ENCODE measurements at places on chromosomes 2 and 18.

GRCh38 chr2:16537347-16537746, 128.3 kb downstream of the CYRIA start:
- DNase-seq, result no peak

- DNase-seq, result no peak
Measured at GRCh38 chr2:106956879-106957278, 70.9 kb upstream of the ST6GAL2 start.

DNA sequence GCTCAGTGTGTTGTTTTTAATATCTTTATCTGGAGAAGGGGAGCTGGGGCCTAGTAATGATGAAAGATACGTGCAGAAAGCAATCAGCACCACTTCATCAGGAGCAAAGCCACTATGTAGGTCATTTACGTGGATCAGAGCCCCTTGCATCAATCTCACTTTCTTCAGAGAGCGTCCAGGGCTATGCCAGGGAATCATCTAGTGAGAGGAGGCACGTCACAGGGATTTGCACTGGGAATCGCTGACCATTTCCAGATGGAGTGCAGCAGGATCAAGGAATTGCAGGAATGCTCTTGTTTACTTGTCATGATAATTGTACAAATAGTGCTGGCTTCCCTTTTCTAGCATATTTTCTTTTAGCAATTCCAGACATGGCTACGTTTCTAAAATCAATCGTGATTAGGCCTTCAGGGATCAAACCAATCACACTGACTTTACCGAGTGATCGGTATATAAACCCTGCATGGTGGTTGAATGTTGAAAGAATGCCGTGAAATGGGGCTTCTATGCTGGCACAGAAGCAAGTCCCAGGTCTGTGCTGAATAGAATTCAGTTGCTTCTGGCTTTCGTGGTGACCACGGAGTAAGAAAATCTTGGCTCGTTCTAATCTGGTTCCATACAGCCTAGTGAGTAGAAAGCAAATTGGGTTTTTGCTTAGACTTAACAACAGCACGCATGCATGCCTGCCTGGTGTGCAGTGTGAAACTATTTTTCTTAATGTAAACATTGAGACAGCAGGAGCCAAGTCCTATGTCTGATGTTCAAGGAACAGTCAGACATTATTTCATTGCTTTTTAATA, 122.8 kb downstream of the TMEM200C start:
- DNase-seq, result no peak

DNA sequence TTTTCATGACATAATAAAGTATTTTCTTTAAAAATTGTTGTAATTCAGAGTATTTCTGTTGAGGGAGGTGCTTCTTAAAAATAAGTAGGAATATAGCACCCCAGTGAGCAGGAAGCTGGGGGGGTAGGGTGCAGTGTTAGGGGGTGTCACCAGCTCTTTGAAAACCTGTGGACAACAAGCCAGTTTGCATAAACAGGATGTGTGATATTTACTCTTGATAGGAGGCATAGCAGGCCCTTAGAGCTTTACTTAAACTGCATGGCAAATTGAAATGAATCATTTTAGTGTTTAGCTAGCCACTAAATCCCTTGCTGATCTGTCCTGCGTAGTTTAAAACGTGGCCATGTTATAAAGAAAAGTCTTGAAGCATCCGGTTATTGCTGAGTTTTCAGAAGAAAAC, 8.4 kb downstream of the TGIF1 start:
- DNase-seq, result no peak

- DNase-seq, result no peak
Measured at GRCh38 chr2:9498210-9498609, 23.9 kb downstream of the IAH1 start.

DNA sequence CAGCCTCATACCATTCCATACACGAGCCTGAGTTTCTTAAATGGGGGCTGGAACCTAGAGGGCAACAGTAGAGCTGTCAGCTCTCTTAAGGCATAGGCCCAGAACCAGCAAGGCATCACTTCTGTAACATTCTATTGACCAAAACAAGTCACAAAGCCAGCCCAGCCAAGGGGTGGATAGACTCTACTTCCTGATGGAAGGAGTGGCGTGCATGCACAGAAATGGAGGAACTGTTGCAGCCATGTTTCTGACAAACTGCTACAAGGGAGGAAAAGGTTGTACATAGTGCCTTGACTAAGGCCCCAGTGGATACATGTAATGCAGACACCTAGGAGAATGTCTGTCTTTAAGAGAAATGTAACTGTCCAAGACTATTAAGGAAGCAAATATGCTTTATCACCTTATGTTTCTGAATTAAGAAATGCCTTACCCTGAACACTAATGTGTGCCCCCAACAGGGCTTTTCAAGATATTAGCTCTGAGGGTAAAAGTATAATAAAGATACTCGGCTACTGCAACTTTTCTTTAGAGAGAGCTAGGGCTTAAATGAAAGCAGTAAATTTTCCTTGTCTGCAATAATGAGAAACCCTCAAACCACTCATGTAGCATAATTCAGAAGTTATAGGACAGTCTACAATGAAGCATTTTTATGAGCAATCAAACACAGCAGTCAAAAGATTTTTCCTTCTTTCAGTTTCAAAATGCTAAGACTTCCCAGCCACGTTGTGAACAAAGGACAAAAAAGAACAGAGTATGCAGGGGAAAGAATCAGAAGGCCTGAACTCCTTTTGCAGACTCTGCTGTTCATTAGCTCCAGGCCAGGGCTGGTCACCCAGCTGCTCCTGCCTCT, 35.1 kb upstream of the CDC42EP3 start:
- DNase-seq, result no peak

DNA sequence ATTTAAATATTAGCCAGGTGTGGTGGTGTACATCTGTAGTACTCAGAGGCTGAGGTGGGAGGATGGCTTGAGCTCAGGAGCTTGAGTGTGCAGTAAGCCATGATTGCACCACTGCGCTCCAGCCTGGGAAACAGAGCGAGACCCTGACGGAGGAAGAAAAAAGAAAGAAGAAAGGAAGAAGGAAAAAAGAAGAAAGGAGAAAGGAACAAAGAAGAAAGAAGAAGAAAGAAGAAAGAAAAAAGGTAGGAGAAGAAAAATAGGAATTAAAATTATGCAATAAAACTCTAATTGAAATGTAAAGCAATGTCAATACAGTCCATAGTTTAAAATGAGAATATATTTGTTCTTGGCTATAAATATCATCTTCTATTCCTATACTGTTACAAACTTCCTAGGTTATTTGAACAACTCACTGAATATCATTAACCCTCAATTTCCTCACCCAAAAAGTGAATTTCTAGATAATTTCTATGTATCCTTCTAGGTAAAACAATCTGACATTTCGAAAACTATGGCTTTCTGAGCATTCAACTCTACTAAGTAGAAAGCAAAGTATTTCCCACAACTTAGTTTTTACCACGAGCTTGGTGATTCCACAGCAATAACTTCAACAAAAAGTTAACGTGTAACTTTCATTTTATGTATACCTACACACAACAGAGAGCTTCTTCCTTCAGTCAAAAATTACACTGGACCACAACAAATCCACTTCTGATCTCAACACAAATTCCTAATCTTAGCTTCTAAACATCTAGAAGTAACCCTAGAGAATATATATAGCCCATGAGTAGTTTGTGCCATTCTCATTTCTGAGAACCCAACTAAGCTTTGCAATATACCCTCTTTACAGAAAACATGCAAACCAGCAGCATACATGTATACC, 19.7 kb downstream of the LPIN2 start:
- no peak for DNase-seq
